ENCODE measurements at places on chromosomes 5 and 9.

GRCh38 chr5:38776149-38776896, 69.5 kb upstream of the OSMR start:
- DNase-seq = no peak

- DNase-seq = no peak
These were observed 308.2 kb upstream of the PRR16 start for GRCh38 chr5:120155873-120156272.

DNA sequence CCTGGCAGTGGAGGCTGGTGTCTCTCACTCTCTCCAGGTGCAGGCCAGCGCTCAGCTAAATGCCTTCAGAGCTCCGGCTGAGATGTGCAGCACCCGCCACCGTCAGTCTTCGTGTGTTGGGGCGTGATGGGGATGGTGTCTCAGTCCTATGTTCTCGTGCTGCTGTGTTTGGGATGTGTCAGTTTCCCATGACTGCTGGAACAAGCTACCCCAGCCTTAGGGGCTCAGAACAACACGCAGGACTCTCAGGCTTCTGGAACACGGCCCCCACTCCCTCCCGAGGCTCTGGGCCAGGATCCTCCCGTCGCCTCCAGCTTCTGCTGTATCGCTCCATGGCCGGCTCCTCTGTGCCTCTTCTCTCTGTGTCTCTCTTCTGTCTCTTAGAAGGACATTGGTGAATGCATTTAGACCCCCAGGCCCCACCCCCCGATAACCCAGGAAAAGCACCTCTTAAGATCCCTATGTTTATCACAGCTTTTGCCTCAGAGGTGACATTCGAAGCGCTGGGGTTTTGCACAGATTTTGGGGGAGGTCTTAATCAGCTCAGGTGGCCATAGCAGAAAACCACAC, 9.6 kb upstream of the CEP72 start:
- DNase-seq = no peak

- peak; percentile 88 for DNase-seq
These were observed 8.3 kb upstream of the TGFBI start for GRCh38 chr5:136020383-136021015.

GRCh38 chr9:128787659-128788058, 606 bp downstream of the TBC1D13 start:
- no peak for DNase-seq

- no peak for DNase-seq
These were observed 465.9 kb downstream of the DMAC1 start for GRCh38 chr9:7333719-7334118.

DNA sequence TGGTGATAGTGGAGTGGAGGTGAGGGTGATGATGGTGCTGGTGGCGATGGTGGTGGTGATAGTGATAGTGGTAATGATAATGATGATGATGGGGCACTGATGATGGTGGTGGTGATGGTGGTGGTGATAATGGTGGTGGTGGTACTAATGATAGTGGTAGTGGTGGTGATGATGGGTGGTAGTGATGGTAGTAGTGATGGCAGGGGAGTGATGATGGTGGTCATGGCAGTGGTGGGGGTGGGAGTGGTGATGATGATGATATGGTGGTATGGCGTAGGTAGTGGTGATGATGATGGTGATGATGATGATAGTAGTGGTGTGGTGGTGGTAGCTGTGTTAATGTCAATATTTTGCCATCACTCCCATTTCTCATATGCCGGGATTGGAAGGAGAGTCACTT, 44.5 kb upstream of the ORM1 start:
- no peak for DNase-seq

- DNase-seq = no peak
These were observed 269.9 kb upstream of the PAPPA start for GRCh38 chr9:115883467-115884329.

GRCh38 chr5:77379558-77380061, 112.5 kb downstream of the WDR41 start:
- DNase-seq = no peak

DNA sequence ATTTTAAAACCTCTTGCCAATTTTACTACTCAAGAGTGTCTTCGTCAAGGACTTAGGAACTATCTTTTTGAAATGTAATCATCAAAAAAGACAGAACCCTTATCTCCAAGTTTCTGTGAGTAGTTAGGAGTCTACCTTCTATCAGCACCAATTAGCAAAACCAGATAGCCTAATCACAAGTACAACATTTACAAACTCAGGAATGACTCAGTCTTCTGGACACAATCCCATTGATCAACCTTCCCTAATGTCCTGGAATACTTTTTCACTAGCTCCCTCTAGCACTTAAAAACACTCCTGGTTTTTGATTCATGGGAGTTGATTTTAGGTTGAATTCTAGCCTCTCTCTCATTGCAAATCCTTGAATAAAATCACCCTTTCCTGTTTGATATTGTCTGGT, 680.7 kb downstream of the PRR16 start:
- DNase-seq = peak; percentile 5

DNA sequence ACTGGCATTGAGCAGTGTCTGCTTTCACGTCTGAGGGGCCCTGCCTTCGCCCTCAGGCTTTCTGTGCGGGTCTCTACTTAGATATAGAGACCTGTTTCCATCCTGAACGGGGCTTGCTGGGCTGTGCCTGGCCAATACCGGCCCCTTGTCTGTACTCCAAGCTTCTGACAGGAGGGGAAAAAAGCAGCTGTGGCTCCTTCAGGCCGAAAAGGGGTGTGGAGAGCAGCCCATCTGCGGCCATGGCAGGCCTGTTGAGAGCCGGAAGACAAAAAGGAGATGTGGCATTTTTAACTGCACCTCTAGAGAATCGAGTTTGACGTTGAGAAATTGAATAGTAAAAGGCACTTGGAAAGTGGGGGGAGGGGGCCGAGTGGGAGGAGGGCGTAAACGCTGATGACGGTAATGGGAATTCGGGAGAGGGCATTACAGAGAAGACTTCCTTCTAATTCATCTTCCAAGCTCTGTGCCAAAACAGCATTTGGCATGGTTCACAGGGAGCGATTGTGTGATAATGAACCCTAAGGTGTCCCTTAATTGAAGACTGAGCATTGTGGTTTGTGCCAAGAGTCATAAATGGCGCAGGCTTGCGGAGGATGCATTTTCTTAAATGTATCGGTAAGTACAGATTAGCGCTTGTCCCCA, 25.1 kb upstream of the PRDM12 start:
- DNase-seq = no peak

- DNase-seq = no peak
These were observed 101.2 kb downstream of the ZCCHC7 start for GRCh38 chr9:37221489-37222106.

DNA sequence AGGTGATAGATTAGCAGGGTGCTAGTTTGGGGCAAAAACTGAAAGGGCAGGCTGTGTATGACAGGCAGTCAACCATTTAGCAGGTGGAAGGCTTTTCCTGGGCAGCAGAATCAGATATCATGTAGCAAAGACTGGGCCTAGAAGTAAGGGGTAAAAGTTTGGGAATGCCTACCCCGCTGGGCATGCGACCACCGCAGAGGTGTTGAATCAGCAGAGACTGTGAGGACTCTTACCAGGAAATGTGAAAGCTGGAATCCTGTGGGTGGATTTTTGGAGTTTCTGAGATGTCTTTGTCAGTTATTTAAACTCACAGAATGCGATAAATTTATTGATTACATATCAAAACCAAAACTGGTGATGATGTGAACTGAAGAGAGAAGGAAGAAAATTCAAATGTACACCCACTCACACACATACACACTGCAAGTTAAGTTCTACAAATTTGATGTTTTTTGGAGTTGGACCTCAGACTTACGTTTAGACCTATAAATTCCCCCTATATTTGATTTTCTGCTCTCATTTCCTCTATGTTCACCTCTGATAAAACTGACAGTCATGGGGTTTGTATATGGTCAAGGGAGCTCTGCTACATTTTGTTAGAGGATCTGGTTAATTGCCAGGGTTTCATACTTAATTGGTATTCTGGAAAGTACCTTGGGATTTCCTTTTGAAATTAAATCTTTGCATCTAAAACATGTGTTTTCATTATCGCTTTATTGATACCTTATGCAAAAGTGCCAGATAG, 333.6 kb downstream of the CSNK1G3 start:
- DNase-seq = no peak

GRCh38 chr9:95574176-95574575, 57.4 kb upstream of the PTCH1 start:
- no peak for DNase-seq

DNA sequence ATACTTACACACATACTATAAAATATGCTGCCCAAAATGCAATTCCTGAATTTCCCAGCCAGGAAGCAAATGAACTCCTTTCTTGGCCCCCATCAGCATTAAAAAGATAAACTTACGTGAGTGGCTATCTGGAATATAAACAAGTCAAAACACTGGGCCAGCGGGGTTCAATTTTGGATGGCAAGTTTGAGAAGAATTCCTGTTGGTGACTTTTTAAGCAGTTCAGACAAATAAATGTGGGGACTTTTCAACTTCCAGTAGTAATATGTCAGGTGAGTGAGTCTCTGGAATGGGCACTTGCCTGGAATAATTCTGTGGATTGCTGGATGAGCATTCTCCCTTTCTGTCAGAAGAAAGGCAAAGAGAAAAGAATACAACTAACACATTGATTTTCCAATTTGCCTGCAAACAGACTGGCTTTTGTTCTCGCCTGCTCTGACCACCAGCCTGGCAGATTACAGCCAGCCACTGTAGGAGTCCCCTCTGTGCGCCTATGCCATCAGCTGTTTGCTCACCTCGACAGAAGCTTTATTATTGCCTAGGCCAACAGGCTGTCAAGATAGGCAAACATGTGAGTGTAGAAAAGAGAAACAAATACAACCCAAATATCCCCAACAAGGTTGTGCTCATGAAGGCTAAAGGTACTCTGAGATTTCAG, 78.6 kb downstream of the MRPS27 start:
- no peak for DNase-seq
